Ammon's horn (tissue), 1 donor: ENCODE measurements at places on chromosomes 6 and 20.

GRCh38 chr20:58018590-58018989, 209.9 kb downstream of the ANKRD60 start:
- DNase-seq: no peak

GRCh38 chr6:166470029-166470862, 87.5 kb upstream of the MPC1 start:
- DNase-seq: no peak

- no peak for DNase-seq
Observed at GRCh38 chr20:43781215-43781614, 54.4 kb upstream of the GTSF1L start.

DNA sequence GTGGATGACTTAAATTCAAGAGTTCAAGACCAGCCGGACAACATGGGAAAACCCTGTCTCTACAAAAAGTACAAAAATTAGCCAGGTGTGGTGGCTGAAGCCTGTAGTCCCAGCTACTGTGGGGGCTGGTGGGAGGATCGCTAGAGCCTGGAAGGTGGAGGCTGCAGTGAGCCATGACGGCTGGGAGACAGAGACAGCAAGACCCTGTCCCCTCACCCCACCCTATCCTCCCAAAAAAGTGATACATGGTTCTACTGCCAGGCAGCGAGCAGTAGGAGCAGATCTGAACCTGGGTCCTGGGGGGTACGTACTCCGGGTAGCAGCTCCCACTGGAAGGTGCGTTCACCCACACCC, 2.2 kb downstream of the PSMA7 start:
- DNase-seq: no peak

DNA sequence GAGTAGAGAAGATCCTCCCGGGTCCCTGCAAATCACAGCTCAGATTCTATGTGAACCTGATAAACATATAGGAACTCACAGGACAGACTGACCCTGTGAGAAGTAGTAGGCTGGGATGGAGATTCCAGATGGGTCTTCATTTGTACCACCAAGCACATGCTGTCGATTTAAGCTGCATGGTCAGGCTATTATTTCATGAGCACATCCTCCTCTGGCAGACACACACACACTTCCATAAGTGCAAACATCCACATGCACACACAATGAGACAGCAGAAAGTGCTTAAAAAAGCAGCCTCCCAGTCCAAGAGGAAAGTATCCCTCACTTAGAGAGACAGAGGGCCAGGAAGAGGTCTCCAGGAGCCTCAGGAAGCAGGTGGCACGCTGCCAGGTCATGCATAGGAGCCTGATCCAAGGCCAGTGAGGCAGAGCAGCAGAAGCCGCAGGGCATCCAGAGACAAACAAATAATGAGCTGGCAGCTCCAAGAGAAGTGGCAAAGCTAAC, 131.8 kb downstream of the UNC5CL start:
- DNase-seq: no peak

DNA sequence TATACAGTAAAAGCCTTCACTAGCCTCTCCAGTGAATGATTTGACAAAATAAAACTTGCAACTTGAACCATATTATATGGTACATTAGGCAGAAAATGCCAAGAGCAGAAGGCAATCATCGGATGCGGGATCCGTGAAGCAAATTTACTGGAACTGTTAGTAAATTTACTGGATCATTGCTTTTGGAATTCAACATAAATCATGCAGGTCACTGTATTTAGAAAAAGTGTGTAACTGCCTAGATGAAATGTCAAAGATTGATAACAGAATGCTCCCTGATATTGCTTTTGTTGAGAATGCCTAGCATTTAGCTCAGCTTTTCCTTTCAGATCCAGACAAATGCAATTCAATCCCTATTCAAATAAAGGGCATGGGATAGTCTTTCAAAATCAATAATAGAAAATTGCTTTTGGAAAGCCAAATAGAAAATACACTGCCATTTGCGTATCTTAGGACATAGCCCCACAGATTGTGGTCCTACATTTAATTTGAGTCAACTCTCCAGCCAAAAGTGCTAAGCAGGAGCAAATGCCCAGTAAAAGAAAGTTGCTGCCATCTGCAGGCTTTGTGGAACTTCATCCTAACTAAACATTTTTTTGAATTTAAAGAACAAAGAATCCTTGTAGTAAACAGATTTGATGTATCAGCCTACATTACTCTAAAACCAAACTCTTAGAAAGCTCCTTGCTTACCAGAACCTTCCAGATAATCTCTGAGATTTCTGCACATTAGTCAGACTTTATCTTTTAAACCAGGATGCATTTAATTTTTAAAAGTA, 109.5 kb upstream of the HSF2 start:
- peak; percentile 49 for DNase-seq

DNA sequence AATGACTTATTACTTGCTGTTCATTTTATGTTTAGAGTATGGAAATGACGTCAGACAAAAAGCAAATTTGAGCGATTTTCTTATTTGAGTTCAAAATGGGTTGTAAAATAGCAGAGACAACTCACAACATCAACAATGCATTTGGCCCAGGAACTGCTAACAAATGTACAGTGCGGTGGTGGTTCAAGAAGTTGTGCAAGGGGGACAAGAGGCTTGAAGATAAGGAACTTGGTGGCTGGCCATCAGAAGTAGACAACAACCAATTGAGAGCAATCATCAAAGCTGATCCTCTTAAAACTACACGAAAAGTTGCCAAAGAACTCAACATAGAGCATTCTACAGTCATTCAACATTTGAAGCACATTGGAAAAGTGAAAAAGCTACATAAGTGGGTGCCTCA, 43.8 kb downstream of the REV3L start:
- no peak for DNase-seq

DNA sequence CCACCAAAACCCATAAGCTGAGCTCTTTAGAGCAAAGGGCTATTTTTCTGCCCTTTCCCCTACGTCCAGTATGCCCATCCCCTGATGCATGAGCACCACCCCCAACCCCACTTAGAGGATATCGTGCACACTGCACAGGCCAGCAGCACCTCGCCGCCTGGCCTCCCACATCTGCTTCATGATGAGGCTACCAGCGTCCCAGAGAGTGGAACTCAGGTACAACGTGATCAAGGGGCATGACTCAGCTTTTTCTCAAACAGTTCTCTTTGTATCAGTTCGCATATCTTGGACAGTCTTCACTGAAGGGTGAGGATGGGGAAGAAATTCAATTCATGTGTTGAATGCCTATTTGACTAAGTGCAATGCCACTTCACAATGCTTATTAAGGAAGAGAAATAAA, 81.9 kb upstream of the QKI start:
- DNase-seq: no peak

GRCh38 chr6:7258231-7258763, 54.7 kb downstream of the SSR1 start:
- no peak for DNase-seq

- DNase-seq: no peak
Observed at GRCh38 chr6:160750276-160750689, 48.2 kb downstream of the PLG start.

GRCh38 chr20:48875914-48876240, 45.6 kb upstream of the ARFGEF2 start:
- DNase-seq: no peak

DNA sequence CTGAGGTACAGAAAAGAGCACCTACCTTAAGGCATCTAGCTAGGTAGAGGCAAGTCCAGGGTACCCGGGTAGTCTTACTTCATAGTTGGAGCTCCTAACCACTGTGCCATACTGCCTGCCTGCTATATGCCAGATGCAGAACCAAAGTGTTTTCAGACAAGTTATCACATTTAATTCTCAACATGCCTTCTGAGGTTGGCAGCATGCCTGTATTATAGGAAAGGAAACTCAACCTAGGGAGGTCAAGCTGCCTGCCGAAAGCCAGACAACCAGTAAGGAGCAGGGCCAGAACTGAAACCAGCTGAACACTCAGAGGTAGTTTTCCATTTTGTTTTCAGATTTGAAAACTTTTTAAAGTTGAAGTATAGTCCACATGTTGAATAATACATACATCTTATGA, 5.4 kb downstream of the CTNNBL1 start:
- DNase-seq: no peak

DNA sequence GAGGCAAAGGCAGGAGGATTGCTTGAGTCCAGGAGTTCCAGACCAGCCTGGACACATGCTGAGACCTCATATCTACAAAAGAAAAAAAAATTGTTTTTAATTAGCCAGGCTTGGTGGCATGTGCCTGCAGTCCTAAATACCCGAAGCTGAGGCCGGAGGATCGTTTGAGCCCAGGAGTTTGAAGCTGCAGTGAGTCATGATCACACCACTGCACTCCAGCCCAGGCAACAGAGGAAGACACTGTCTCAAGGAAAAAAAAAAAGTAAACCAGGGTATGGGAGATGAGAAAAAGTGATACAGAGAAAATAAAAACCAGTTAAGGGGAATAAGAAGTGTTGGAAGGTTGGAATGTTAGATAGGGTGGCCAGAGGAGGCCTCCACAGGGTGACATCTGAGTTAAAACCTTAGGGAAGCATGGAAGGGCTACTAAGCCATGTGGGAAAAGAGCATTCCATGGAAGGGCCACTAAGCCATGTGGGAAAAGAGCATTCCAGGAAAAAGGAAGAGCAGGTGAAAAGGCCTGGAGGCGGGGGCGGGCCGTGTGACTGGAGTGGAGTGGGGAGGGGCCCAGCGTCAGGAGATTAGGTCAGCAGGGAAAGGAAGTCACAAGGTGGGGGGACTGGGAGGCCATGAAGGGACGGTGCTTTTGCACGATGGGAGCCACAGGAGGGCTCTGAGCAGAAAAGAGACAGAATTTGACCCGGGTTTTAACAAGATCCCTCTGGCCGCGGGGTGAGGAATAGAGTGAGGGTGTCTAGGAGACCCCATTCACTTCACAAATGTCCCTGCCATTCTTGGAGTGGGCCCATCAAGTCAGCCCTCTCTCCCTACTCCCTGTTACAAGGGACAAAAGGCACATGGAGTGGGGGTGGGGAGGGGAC, 18.3 kb downstream of the CPNE5 start:
- DNase-seq: no peak

DNA sequence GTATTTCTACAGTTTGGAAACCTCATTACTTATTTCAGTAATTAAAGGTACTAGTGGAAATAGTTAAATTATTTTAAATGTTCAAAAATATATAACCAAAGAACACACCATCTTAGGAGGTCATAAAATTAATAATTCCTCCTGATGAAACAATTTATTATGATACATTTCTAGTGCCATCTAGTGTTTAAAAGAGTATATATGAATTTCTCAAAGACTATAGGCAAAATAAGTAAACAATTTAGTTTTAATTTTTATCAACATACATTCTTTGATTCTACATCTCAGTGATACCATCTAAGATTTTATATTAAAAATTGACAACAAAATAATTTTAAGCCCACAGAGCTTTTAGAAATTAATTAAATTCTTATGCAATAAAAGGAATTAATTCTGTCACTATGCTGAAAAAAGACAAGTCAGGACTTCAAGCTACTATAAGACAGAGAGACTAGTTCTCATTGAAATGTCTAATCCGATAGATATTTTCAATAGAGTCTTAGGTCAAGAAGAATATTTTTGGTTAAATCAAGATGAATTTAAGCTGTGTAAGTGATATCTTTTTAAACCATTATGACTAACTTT, 107.8 kb upstream of the RNF217 start:
- no peak for DNase-seq

DNA sequence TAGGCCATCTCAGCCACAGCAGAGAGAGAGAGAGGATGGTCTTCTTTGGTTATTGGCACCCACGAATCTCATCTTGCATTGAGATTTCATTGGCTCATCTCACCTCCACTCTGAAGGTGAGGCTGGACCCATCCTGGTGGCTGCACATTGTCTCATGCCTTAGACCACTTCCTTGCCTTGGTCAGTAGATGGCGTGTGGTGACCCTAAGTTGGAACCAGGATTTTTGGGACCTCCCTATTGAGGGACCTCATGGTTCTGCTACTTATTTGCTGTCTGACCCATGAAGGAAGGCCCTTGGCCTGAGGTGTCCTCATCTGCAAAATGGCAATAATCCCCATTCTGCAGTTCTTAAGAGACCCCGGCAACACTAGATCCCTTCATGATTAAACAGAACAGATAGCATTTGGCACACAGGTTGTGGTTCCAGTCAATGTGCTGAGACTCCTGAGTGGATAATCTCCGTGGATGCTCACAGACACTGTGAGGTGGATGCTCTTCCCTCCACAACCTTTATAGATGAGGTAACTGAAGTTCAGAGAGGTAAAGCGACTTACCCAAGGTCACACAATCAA, 21.5 kb upstream of the AAR2 start:
- DNase-seq: no peak

GRCh38 chr6:66153247-66153646, 446.2 kb upstream of the EYS start:
- no peak for DNase-seq

DNA sequence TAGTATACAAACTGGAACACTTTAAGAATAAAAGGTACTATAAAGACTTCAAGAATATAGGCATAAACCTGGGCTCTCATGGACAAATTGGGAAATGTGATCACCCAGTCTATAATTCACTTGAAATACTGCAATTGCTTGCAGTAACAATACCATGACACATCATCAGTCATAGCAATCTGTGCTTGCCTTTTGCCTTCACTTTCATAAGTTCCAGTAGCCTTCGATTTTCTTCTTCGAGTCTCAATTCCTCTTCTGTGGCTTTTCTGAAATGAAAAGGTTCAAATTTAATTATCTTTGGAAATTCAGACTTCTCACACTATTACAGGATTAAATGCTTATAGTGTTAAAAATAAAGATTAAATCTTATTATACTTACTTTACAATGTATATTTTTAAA, 96.3 kb upstream of the ZBTB24 start:
- DNase-seq: no peak

DNA sequence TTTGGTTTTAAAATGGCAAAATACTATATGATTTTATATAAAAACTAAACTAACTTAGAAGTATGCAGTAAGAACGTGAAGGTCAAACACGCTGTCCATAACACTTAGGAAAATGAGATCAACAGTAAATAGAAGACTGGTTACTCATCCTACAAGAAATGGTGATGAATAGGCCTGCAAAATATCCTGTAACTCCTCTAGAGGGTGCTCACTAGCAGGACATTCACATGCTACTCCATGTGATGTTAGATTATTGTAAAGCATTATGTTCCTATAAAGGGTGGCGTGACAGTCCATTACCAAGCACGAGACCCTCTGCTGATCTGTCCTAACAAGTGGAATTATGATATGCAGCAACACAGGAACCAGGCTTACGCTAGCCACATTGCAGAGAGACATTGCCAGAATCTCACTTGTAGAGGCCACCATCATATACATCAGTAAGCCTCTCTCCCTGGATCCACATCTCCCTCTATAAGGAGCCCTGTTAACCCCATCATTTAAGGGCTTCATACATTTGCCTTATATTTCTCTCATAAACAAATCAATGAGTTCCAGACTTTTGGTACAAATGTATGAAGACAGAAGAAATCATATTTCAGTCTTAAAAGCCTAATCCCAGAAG, 18.0 kb upstream of the DEFB129 start:
- peak; percentile 39 for DNase-seq
